ENCODE measurements at places on chromosomes 6 and 20.
A peak's percentile ranks its signal among the peaks of the same experiment; 100 is the strongest.

- no peak for DNase-seq
Observed at GRCh38 chr6:143605906-143606521, 71.8 kb upstream of the PHACTR2 start.

GRCh38 chr20:1190847-1191246 is 6.1 kb upstream of the TMEM74B start:
- DNase-seq, result no peak

- no peak for DNase-seq
Observed at GRCh38 chr6:107653183-107653580, 163.3 kb downstream of the SOBP start.

- peak; percentile 6 for DNase-seq
Observed at GRCh38 chr6:154602708-154603107, 92.2 kb upstream of the CNKSR3 start.

DNA sequence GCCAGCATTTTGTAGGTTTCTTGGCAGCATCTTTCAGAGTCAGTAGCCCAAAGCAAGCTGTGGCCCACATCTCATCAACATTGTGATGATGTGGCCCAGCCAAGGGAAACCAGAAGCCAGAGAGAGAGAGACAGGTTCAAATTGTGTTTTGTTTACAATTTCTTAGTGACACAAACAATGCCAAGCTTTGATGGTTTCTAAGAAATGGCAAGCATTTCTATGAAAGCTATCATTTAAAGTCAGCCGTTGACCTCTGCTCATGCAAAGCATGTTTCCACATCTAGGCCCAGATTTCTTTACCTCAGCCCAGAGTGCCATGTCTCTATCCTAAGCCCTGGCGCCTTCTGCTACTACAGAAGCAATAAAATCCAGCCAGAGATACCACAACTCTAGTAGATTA is 32.9 kb downstream of the GCM1 start:
- DNase-seq, result no peak

- no peak for DNase-seq
Observed at GRCh38 chr6:6230286-6230685, 90.2 kb downstream of the F13A1 start.

GRCh38 chr6:11497881-11498280 is 39.7 kb upstream of the TMEM170B start:
- no peak for DNase-seq

All from HTR-8/SVneo (cell line).